ENCODE measurements at places on chromosomes 7 and 10. TPM values are rescaled to one million over a fixed set of nuclear protein-coding genes. Genes with fewer than 3 reads are reported as not detected.
A peak's percentile ranks its signal among the peaks of the same experiment; 100 is the strongest.

DNA sequence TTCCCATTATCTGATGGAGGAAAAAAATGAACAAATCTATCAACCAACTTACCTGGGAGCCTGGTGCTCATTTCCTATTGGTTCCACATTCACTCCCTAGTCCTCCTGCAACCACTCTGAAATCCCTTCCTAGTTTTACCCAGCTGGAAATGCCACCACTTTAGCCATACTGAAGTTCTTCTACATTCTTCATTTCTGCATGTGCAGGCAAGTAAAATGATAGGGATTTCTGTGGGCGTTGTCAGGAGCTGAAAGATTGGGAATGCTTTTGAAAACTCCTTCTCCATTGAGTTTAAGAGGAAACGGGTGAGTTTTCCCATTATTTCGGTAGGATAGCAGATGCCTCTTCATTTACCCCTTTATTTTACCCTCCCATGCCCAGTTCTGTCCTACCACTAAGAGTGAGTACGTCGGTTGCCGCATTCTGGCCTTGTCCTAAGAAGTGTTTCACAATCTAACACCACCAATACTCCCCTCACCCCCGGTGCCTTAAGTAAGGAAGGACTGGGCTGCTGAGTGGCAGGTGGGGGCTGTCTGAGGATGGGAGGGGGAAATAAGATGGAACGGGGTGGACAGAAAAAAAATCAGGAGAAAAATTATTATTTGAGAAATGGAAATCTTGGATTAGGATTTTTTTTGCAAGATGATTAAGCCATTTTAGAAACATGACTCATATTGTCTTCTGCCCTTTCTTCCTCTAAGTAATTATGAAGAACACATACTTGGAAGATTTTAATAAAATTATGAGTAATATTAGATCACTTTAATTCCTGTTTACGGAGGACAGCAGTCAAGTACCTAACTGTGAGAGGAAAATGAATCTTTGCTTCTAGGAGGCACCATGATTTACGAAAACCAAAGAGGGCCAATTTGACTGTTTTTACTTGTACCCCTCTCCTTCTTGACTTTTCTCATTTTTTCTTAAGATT, 13.2 kb upstream of the TAS2R60 start:
- H3K27me3 ChIP-seq, result no peaks in the 10 kb centered on the region
- H3K4me3 ChIP-seq, result peak overlapping the region; percentile 21
- DNase-seq, result peak; percentile 60
- H3K27ac ChIP-seq, result peak overlapping the region; percentile 44
- peaks cover 23% of the 10 kb centered on the region for H3K4me1 ChIP-seq
- no peaks in the 10 kb centered on the region for H3K36me3 ChIP-seq

GRCh38 chr7:78516450-78516849, 717.9 kb downstream of the PHTF2 start:
- H3K27ac ChIP-seq, result no peak overlapping the region
- no peaks in the 10 kb centered on the region for H3K36me3 ChIP-seq
- DNase-seq, result no peak
- no peak overlapping the region for H3K4me3 ChIP-seq
- H3K4me1 ChIP-seq, result no peaks in the 10 kb centered on the region
- H3K27me3 ChIP-seq, result no peaks in the 10 kb centered on the region

DNA sequence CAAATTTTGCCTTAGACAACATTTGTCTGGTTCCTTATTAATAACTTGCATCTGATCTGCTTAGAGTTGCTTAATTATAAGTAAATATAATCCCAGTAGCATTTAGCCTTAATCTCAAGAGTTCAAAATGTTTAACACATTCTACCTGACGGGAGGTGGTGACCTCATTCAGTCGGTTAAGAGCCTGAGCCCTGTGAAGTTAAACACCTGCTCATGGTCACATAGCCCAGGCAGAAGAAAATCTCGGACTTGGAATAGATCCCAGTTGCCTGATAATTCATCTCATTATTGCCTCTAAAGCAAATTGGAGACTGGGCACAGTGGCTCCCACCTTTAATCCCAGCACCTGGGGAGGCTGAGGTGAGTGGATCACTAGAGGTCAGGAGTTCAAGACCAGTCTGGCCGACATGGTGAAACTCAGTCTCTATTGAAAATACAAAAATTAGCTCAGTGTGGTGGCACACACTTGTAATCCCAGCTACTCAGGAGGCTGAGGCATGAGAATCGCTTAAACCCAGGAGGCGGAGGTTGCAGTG, 18.6 kb upstream of the ASCC1 start:
- peaks cover 32% of the 10 kb centered on the region for H3K36me3 ChIP-seq
- no peak for DNase-seq
- no peak overlapping the region for H3K4me3 ChIP-seq
- no peaks in the 10 kb centered on the region for H3K4me1 ChIP-seq
- no peak overlapping the region for H3K27ac ChIP-seq
- H3K27me3 ChIP-seq, result no peaks in the 10 kb centered on the region

GRCh38 chr7:69617364-69617763, 19.1 kb downstream of the AUTS2 start:
- no peak overlapping the region for H3K4me3 ChIP-seq
- H3K27me3 ChIP-seq, result no peaks in the 10 kb centered on the region
- H3K27ac ChIP-seq, result no peak overlapping the region
- H3K4me1 ChIP-seq, result no peaks in the 10 kb centered on the region
- DNase-seq, result no peak

DNA sequence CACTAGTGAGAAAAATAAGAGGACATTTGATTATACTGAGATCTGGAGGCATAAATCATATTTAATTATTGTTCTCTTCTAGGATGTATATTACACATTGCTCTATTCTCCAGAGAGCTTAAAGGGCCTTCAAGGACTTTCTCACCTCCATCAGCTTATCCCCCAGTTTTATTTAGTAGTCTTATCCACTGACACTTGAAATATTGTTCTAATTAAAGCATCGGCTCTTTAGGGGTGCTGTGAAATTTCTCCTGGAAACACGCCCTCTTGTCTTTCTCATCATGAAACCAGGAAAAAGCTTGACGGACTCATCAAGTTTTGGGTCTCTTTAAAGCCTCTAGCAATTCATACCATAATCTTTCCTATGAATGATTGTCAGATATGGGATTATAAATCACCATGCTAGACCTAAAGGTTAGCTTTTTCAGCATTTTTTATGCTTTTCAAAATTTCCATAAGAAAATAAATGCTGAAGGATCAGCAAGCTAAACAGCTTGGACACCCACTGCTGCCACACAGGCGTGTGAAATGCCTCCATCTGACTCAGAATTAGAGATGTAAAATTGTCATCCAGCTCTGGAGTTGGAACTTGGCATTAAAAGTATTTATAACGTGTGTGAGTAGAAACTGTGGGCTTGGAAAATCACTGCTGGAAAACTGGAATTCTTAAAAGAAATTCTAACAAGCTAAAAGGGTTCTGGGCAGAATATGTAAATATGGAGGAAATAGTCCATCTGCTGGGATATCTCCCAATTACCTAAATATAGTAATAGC, 216.3 kb downstream of the CHRM2 start:
- H3K27me3 ChIP-seq, result no peaks in the 10 kb centered on the region
- H3K4me3 ChIP-seq, result no peak overlapping the region
- 0 out of 2 replicates have a peak overlapping the region, but pooled peaks have one; percentile 9 for H3K27ac ChIP-seq
- no peaks in the 10 kb centered on the region for H3K36me3 ChIP-seq

GRCh38 chr10:62619413-62619738, 185.1 kb upstream of the ADO start:
- H3K4me1 ChIP-seq, result peaks cover 16% of the 10 kb centered on the region
- DNase-seq, result no peak
- H3K4me3 ChIP-seq, result no peak overlapping the region

DNA sequence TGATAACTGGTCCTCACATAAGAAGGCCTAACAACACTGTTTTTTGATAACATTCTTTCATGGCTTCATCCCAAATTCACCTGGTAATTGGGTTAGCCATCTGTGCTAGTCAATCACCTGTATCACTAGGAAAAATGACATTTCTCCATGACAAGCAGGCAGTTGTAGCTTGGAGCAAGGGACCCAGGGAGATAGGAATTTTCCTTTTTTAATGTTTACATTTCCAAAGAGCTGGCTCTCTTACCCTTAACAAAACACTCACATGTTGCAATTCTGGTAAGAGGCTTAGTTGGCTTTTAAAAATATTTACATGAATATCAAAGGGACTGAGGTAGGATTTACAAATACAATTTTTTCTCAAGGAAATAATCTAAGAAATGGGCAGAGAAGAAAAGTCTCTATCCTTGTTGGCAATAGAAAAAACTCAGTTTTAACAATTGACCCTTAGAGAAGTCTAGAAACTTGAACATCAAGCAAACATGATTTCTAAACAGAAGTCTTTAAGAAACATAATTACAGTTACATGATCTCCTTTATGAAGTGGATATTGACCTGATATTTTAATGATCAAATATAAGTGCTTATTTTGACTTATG, 16.1 kb upstream of the AKR1C1 start:
- H3K36me3 ChIP-seq, result no peaks in the 10 kb centered on the region
- H3K4me1 ChIP-seq, result peaks cover 51% of the 10 kb centered on the region
- H3K4me3 ChIP-seq, result peak overlapping the region; percentile 17
- peak overlapping the region; percentile 92 for H3K27ac ChIP-seq
- DNase-seq, result peak; percentile 60

DNA sequence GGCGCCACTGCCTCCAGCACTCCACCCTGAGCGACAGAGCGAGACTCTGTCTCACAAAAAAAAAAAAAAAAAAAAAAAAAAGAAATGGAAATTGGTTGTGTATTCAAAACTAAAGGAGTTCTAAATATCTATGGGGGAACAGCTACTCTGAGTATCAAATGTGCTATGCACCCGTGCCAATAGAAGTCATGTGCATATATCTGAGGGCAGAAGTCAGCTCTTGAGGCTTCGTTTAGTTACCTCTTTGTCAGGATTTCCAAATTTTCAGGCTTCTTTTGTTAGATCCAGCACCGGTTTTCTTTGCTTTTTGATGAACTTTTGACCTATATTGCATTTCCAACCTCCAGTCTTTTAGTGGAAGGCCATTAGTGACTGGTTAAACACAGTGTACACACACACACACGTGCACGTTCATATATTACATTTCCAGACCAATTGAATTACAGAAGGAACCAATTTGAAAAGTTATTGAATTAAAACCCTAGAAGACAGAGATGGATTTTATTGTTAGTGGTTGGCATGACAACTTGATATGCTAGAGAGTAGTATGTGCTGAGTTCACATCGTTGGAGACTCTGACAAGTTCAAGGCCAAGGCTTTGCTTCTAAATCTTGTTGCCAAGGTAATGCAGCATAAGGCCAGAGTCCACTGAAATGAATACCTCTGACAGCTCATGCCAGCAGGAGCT, 33.1 kb upstream of the ADD3 start:
- peaks cover 44% of the 10 kb centered on the region for H3K4me1 ChIP-seq
- peak; percentile 53 for DNase-seq
- H3K4me3 ChIP-seq, result no peak overlapping the region
- H3K36me3 ChIP-seq, result no peaks in the 10 kb centered on the region
- H3K27me3 ChIP-seq, result no peaks in the 10 kb centered on the region
- H3K27ac ChIP-seq, result no peak overlapping the region

- no peak for DNase-seq
- H3K4me3 ChIP-seq, result no peak overlapping the region
- H3K36me3 ChIP-seq, result peaks cover 3% of the 10 kb centered on the region
- no peaks in the 10 kb centered on the region for H3K4me1 ChIP-seq
- no peak overlapping the region for H3K27ac ChIP-seq
Measured at GRCh38 chr10:92542458-92542857, 31.4 kb downstream of the IDE start.

GRCh38 chr10:121590772-121591171, 7.5 kb downstream of the FGFR2 start:
- H3K4me3 ChIP-seq, result no peak overlapping the region
- no peak overlapping the region for H3K27ac ChIP-seq
- DNase-seq, result no peak
- H3K4me1 ChIP-seq, result no peaks in the 10 kb centered on the region

DNA sequence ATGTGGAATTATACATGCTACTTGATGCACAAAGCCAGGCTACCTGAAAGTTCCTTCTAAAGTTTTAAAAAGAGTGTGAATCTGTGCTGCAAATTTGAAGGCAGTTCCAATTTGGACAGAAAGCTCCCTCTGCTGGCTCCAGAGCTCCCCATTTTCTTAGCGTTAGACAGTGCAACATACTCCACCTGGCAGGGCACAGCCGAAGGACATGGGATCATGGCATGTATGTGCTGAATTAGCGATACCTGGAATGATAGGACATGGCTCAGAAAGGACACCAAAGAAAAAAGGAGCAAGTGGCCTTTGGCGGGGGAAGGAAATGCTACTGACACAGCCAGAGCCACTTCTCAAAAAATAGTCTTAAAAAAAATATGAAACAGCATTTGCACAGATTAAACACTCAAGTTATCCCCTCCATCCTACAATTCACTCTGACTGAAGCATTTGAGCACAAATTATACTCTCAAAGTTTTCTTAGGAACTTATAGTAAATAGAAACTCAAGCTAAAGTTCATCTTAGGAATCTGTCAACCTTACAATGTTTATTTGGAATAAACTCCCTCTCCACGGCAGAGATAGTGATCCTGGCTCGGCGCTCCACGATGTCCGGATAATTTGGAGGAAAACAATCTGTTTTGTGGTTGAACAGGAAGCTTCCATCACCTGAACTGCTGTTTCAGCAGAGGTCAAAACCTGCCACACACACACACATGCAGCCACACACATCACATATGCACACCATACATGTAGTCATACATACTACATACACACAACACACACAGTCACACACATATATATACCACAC, 80.0 kb downstream of the C7orf25 start:
- no peaks in the 10 kb centered on the region for H3K27me3 ChIP-seq
- H3K4me3 ChIP-seq, result no peak overlapping the region
- DNase-seq, result peak; percentile 67
- no peaks in the 10 kb centered on the region for H3K36me3 ChIP-seq
- H3K27ac ChIP-seq, result no peak overlapping the region

GRCh38 chr7:70590126-70590854, 541.7 kb upstream of the GALNT17 start:
- H3K27me3 ChIP-seq, result no peaks in the 10 kb centered on the region
- no peak overlapping the region for H3K27ac ChIP-seq
- H3K4me3 ChIP-seq, result no peak overlapping the region
- 0 out of 2 replicates have a peak, but pooled peaks cover 8% of the 10 kb centered on the region for H3K4me1 ChIP-seq
- no peaks in the 10 kb centered on the region for H3K36me3 ChIP-seq

DNA sequence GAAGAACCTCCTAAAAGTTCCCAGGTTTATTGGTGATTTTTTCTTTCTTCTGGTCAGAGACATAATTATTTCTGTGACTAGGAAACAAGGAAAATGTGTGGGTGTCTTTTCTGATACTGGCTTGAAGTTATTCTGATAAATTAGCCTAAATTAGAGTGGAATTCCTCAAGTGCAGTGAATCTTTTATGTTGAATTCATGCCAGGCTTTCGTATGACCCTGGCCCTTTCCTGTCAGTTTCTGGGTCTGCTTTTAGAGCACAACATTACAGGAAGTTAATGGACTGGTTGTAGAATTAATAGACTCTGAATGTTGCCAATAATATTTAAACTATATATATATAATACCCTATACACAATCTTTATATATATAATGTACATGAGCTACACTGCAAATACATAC, 230.6 kb upstream of the KIAA1217 start:
- H3K4me1 ChIP-seq, result no peaks in the 10 kb centered on the region
- no peak overlapping the region for H3K4me3 ChIP-seq
- H3K36me3 ChIP-seq, result no peaks in the 10 kb centered on the region
- no peak overlapping the region for H3K27ac ChIP-seq
- H3K27me3 ChIP-seq, result peaks cover 13% of the 10 kb centered on the region

- no peaks in the 10 kb centered on the region for H3K27me3 ChIP-seq
- DNase-seq, result no peak
- no peak overlapping the region for H3K27ac ChIP-seq
- H3K4me3 ChIP-seq, result no peak overlapping the region
Measured at GRCh38 chr7:142483659-142484317, 225.9 kb upstream of the PRSS58 start.

GRCh38 chr7:95191795-95192194, 132.5 kb downstream of the PON1 start:
- no peak for DNase-seq
- 0 out of 2 replicates have a peak, but pooled peaks cover 9% of the 10 kb centered on the region for H3K27me3 ChIP-seq
- H3K4me3 ChIP-seq, result no peak overlapping the region

PTPN12 gene
- total RNA-seq, result 25.6 TPM

CALML5 gene
- not detected for total RNA-seq

TWIST1 gene
- 47.8 TPM for total RNA-seq

LOXL4 gene
- 507 TPM for total RNA-seq

SYT15 gene
- total RNA-seq, result 1.2 TPM

WDFY4 gene
- not detected for total RNA-seq

Measured in GM23248 (cell line).